ENCODE measurements at places on chromosomes 3 and 15. TPM values are rescaled to one million over a fixed set of nuclear protein-coding genes. Genes with fewer than 3 reads are reported as not detected.

Gene MELTF
- 40.5 TPM for total RNA-seq

Gene CFAP91
- 0.32 TPM for total RNA-seq

Gene CNTN6
- total RNA-seq, result not detected

Gene SLC9C1
- total RNA-seq, result not detected
